ENCODE measurements at places on chromosomes 5 and 9.
A peak's percentile ranks its signal among the peaks of the same experiment; 100 is the strongest.

DNA sequence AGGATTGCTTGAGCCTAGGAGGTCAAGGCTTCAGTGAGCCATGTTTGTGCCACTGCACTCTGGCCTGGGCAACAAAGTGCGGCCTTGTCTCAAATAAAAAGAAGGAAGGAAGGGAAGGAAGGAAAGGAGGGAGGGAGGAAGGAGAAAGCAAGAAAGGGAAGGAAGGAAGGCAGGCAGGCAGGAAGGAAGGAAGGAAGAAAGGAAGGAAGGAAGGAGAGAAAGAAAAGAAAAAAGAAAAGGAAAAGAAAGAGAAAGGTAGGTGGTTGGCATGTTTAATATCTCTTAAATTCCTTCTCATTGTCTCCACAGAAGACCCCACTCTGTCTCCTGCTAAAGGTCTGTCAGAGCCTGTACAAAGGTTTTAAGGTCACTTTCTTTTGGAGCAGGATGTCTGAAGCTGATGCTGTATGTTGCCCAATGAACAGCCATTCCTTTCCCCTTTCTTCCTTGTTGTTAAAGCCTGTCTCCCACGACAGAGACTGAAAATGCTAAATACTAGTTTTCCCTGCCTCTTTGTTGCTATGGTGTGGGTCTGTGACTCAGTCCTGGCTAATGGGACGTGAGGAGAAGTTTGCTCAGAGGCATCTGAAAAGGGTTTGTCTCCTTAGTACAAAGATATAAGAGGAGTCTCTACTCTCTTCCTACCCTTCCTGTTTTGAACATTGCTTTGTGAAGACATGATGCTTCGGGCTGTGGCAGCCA lies 213.3 kb downstream of the PCSK1 start:
- peak; percentile 2 for DNase-seq

- DNase-seq: no peak
Observed at GRCh38 chr9:119020730-119021333, 348.4 kb downstream of the BRINP1 start.

- DNase-seq: no peak
Observed at GRCh38 chr5:178306430-178307225, 74.0 kb upstream of the PHYKPL start.

DNA sequence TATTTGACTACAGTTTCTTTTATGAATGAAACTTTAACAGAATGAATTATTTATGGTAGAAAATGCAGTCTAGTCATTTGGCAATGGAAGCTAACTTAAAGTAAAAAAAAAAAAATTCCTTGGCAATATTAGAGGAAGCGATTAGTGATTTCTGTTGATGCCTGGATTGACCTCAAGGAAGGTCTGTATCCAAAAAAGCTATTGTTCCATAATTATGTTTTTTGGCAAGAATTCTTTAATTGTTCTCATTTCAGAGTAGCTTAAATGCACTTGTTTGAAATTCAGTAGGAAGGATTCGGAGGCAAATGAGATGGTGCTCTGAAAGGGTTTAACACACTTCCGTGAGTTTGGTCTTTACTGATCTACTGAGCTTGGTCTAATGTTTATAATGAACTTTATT lies 61.8 kb downstream of the ITGA1 start:
- DNase-seq: no peak

DNA sequence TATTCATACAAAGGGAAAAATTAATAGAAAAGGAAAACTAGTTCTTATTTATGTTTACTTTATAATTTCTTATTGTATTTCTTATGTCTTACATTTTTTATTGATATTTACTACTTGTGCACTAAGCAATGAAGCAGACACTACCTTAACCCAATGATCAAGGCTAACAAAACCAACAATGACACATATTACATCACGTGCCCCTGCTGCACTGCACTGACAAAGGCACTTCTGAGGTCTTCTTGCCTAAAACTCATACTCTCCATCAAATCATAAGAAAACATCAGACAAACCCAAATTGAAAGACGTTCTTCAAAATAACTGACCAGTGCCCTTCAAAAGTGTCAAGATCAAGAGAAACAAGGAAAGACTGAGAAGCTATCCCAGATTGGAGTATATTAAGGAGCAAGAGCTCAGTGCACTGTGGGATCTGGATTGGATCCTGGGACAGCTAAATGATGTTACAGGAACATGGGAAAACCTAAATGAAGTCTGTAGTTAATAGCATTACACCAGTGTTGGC lies 230.9 kb downstream of the AUH start:
- no peak for DNase-seq

- DNase-seq: no peak
Observed at GRCh38 chr9:134379831-134380365, 53.6 kb downstream of the RXRA start.

DNA sequence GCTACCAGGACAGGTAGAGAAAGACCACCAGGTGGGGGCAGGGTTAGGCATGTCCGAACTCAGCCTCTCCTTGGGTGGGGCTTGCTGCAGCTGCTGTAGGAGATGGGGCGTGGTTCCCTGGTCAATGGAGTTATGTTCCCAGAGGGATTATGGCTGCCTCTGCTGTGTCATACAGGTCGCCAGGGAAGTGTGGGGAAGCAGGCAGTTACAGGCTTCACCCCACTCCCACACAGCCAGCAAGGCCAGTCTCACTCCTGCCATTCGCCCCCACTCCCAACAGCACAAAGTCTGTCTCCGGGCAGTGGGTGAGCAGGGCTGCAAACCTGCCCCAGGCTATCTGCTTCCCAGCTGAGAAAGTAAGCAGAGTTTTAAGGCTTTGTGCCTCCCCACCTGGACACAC lies 20.0 kb upstream of the CEP72 start:
- no peak for DNase-seq

DNA sequence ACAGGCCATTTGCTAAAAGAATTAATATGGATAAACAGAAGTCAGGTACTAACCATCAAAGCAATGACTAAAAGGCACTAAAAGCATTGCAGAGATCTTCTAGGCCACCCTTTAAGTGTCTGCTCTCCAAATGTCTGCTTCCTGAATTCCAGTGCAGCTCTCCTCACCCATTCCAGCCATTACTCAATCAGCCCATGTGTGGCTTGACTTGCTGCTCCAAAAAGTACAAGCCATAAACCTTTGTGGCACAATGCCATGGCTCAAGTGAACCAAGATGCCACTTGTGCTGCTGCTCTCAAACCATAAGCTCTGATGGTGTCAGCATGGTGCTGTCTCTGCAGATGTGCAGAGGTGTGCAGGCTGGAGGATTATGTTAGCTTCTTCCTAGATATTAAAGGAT lies 290.2 kb upstream of the POU5F2 start:
- DNase-seq: no peak

DNA sequence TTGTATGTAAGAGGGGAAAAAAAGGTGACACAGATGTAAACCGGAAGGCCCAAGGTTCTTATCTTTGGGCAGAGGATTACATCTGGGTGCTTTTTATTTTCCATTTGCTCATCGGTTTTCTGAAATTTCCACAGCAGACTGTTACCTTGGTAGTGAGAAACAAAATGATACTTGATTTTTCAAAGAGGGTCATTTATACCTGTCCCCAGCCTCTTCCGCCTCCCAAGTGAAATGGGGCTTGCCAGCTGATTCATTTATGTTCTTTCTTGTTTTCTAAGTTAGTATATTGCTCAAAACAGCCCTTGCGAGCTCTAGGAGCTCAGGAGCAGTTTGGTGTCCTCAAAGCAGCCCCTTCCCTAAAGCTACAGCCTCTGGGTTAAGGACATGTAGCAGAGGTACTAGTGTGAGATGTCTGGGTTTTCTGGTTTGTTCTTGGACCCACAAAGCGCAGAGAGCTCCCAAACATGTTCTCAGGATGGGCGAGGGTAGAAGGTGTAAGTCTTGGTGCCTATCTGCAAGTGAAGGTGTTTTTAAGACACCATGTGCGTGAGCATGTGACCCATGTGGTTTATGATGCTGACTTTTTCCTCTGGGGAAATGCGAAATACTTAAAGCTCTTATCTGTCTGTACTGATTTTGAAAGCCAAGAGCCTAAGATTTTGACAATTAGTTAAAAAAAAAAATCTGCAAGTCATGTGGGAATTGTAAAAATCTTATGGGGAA lies 38.3 kb downstream of the DAPK1 start:
- no peak for DNase-seq

DNA sequence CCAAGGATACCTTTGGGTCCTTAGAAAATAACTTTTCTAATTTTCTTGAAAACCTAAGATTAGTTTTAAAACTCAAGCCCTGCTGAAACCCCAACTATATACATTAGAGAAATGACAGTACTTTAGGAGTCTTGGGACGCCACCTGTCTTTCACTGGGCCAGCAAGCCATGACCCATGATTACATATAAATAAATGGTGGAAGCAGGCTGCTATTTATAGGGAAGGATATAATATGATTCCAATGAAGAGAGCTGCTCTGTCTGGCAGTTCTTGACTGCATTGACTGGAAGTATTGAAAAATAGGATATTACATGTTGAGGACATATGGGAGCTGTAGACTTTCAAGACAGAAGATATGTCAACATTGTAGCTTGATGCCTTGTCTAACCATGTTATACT lies 7.3 kb downstream of the JMY start:
- peak; percentile 19 for DNase-seq

DNA sequence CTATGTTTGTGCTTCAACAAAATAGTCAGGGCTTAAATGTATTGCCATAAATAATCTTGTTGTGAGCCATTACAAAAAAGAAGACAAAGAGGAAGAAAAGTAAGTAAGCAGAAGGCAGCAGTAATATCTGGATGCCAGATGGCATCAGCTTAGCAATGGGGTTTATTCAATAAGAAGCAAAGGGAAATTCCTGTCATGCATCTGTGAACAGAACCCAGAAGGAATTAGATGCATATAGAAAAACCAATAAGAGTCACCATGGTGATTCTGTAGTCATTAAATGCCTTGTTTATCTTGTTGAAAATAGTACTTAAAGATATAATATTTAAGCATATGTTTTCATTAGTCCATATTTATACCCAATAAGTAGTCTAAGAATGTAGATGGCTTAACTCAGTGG lies 216.0 kb downstream of the ADAMTSL1 start:
- DNase-seq: peak; percentile 73

DNA sequence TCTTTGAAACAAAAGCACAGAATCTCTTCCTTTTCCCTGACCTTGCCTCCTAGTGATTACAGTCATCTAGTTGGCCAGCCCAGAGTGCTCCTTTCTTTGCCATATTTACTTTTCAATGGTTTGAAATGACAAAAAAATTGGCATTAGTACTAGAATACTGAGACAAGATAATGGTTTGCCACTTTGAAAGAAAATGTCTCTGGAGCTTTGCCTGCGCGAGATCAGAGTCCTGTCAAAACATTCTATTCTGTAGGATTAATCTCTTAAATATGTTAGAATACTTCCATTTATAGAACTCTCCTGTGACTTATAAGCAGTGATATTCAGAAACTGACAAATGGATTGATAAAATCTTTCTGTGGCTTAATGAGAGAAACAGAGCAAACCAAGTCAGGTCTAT lies 484.0 kb upstream of the IZUMO3 start:
- no peak for DNase-seq

DNA sequence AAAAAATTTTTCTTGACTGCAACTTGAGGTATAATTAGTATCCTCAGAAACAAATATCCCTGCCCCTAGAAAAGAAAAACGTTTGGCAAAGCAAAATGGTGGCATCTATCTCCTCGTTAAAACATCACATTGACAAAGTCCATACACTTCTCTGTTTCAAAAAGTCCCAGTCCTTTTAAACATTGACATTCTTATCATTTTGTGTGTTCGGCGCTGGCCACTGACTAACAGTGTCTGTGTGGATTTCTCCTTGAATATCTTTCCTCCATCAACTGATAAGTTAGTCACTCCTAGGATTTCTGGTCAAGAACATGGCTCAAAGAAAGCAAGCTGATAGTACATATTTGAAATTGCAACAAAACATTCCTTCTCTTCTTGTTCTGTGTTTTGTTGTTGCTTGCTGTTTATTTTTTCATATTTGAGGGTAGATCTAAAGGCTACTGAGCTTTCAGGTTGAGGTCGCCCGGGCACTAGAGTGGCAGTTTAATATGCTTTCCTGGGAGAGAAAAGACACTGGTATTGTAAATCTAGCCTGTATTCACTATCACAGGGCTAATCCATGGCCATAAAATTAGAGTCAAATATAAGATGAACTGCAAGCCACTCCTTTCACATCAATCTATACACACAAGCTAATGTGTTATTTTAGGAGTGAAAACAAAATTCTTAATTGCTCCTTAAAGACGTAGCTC lies 8.5 kb upstream of the PPIC start:
- DNase-seq: no peak

DNA sequence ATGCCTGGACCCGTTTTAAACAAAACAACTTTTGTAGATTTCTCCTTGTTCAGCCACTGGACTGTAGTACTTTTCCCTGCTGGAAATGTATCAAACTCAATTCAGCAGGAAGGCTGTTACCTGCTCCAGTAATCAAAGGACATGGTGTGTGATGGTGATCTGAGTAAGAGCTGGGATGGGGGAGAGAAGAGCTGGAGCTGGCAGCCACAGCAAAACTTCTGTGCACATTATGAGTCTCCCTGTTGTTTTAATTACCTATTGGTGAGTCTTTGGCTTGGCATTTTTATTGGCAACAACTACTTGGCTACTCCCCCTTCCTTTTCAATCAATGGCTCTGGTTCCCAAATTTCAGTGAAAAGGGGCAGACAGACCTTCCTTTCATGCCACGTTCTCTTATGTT lies 9.7 kb downstream of the NREP start:
- no peak for DNase-seq

- no peak for DNase-seq
Observed at GRCh38 chr5:172113036-172113435, 75.0 kb downstream of the STK10 start.

GRCh38 chr9:14347406-14348122 lies 33.6 kb upstream of the NFIB start:
- DNase-seq: no peak

- no peak for DNase-seq
Observed at GRCh38 chr9:120562861-120563443, 17.0 kb downstream of the CDK5RAP2 start.

DNA sequence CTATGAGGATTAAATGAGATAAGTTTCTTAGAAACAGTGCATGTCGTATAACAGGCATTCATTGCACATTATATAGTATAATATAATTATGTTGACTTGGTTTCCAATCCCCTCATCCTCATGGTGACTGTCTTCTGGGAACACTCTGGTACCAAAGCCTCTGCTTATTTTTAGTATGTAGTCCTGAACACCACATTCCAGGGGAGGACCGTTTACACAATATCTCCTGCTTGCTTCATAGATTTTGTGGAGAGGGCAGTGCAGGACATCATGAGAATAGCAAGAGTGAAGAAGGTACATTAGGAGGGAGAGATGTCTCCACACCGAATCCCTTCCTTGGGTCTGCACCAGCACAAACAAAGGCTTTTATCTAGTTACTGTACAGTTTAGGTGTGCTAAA lies 20.5 kb upstream of the BHMT start:
- no peak for DNase-seq

DNA sequence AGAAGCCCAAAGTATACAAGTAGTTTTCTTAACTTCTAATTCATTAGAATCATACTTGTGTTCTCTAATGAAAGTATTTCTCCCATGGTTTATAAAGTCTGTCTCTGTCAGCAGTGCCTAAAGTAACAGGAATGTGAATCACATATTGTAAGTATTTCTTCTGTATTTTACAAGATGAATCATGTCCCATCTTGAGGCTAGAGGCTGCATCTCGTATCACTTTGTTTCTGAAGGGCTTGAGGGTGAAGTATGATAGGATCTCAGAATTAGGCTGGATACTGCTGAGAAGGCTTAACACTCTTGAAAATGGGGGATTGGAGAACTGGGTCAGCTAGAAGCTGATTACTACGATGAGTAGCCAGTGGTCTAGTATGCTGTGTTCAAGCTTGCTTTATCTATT lies 242.2 kb upstream of the ACTBL2 start:
- DNase-seq: no peak

GRCh38 chr9:8683496-8683895 lies 883.9 kb upstream of the DMAC1 start:
- DNase-seq: no peak

Measured in NCI-H524 (cell line).